ENCODE measurements at places on chromosomes 11 and 22.

GRCh38 chr11:35617687-35618496, at the start of gene FJX1:
FJX1 (plus strand) TSS chr11:35618460; CDS start chr11:35618637, 177 bp downstream.
- peak; percentile 57 for DNase-seq

DNA sequence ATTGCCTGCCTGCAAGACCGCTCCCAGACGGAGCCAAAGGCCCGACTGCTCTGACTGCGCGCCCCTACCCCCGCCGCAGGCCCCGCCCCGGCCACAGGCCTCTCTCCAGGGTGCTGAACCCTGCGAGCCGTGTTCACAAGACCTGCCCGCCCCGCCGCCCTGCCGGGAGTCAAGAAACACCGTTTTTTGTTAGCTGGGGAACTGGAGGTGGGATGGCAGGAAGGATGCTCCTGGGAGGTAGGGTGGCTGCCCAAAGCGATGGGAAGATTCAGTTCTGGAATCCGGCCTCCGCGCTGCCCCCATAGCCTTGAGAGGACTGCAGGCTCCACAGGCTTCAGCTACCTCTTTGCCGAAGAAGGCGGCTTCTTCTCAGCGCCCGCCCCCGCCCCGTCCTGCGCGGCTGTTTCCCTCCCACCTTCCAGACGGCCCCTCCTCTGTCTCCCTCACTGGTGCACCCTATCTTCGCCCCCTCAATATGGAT, 2.7 kb upstream of the PDE2A start:
- no peak for DNase-seq

DNA sequence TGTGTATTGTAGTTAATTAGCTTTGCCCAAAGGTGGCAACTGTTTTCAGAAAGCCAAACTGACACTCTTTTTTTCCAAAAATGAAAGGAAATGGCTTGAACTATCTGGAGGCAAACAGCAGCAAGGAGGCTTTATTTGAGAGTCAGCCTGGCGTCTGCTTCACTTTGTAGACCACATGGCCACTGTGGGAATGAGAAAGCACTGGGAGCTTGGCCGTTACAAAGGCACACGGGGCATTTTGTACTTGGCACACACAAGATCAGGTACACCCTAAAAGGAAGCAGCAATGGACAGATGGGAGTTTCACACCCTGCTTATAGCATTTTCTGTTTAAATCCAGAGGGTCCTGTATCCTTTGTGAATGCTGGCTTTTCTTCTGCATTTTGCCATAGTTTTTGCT, 126.3 kb downstream of the MPPED2 start:
- no peak for DNase-seq

- no peak for DNase-seq
Measured at GRCh38 chr11:13850231-13851005, 112.1 kb upstream of the SPON1 start.

GRCh38 chr22:37410174-37411055, 16.9 kb downstream of the ELFN2 start:
- DNase-seq, result no peak

GRCh38 chr22:43164636-43165035, 13.3 kb downstream of the TSPO start:
- no peak for DNase-seq

DNA sequence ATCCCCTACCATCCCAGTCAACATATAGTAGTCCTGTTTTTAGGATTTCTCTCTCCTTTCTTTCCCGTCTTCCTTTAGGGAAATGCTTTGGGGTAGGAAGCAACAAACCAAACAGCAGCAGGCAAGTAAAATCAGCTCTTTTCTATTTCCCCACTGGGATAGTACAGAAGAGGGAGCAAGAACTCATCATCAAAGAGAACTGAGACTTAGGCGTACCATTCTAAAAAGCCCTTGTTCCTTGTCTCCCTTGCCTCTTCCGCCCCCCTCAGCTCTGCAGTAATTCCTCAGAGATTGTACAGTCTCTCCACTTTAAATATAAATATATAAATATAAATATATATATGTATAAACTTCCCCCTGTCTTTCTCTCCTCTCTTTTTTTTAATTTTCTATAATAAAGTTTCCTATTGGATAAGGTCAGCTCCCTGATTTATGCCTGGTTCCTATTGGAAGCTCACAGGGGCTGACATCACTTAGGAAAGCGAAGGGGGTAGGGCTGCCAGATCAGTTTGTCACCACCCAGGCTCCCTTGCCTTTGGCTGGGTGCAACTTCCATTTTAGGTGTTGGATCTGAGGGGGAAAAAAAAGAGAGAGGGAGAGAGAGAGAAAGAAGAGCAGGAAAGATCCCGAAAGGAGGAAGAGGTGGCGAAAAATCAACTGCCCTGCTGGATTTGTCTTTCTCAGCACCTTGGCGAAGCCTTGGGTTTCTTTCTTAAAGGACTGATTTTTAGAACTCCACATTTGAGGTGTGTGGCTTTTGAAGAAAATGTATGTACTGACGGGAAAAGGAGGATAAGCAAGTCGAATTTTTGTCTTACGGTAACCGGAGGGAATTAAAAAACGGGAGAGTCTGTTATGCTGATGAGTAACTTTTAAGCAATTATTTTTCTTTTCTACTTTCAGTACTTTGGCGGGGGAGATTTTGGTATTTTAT, at the start of gene CTNND1:
Gene CTNND1, plus strand, starts transcription at position 502 of the 934 bp plus-strand sequence. CDS start 29,677 bp downstream, outside the sequence.
- peak; percentile 95 for DNase-seq

DNA sequence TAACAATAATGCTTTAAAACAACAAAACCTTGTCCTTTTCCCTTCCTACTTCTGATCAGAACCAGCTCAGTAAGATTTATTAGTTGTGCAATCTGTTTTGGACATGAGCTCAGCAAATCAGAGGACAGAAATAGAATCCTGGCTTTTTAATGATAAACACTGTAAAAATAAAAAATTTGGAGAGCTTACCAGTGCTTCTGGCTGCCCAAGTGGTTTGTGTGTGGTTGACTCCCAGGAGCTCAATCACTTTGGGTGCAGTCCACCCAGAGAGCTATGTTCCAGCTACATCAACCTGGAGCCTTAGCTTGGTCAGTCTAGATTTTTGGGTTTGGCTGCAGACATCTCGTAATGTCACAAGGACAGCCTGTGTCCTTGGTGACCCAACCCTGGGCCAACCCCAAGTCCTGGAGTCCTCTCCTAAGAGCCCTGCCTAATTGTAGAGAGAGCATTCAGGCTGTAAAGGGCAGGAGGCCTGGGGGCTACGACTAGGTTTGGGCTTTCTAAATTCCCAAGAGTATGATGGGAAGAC, 28.5 kb downstream of the CD44 start:
- DNase-seq, result no peak

DNA sequence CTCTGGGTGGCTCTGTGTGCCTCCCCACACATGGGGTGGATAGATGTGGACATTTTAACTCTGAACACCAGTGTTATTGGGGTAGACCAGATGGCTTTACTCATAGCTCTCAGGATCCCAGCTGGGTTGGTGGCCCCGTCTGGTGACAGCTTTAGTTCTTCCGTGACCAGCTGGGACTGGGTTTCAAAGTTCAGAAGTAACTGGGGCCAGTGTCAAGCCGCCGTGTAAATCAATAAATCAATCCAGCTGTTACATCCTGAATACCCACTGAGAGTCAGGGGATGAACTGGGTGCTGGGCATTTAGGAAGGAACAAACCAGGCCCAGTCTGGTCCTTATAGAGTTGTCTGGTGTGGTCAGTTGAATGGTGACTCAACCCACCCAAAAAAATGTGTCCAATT, 269.4 kb downstream of the CTTN start:
- no peak for DNase-seq

DNA sequence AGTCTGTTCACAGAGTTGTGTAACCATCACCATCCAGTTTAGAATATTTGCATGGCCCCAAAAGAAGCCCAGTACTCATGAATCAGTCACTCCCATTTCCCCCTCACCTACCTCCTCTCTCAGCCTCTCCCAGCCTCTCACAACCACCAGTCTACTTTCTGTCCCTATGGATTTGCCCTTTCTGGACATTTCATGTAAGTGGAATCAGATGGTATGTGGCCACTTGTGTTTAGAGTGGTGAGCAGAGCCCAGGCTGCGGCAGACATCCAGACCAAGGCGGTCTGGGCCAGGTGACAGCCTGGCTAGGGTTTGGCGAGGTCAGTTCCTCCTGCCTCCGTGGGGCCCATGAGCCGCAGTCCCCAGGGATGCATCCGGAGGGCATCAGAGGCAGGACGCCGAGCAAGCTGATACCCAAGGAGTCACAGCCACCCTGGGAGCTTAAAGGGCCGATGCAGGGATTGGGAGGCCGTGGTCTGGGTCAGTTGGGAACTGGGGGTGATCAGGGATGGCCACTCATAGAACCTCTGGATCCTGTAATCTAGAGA, 53.3 kb upstream of the CLDN5 start:
- DNase-seq, result no peak

DNA sequence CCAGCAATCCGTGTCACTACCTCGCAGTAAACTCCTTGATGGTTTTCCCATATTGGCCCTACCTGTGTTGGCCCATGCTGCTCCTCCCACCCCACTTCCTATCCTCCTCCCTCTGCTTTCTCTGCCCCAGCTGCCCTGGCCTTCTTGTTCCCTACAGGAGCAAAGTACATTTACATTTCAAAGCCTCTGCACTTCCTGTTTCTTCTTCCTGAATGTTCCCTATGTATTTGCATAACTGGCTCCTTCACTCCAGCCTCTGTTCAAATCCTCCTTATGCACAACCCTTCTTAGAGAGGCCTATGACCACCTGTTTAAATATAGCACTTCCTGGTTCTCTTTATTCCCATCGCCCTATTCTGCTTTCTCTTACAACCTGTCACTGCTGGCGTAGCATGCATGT, 62.2 kb downstream of the PARVA start:
- DNase-seq, result peak; percentile 68

GRCh38 chr22:44390613-44390970, 77.8 kb upstream of the SHISAL1 start:
- no peak for DNase-seq
